ENCODE measurements at places on chromosomes 6 and 20.

DNA sequence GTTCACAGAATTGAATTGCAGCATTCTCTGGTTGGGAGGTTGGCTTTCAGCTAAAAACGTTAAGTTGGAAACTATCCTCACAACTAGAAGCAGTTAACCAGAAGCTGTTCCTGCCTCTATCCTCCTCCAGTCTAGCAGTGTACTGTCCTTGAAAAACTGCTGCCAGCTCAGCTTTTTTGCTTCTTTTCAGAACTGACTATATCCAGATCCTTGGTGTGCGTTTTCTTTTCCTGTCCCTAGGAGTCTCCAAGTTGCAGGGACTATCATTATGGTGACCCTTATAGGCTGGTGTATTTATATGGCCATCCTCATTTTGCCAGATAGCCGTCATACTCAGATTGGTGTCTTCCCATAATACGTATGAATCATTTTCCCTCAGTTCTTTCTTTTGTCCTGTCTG is 5.5 kb downstream of the ITCH start:
- no peak for DNase-seq

- no peak for DNase-seq
Observed at GRCh38 chr6:68711386-68712000, 76.4 kb downstream of the ADGRB3 start.

- no peak for DNase-seq
Observed at GRCh38 chr20:6956056-6956455, 188.6 kb downstream of the BMP2 start.

DNA sequence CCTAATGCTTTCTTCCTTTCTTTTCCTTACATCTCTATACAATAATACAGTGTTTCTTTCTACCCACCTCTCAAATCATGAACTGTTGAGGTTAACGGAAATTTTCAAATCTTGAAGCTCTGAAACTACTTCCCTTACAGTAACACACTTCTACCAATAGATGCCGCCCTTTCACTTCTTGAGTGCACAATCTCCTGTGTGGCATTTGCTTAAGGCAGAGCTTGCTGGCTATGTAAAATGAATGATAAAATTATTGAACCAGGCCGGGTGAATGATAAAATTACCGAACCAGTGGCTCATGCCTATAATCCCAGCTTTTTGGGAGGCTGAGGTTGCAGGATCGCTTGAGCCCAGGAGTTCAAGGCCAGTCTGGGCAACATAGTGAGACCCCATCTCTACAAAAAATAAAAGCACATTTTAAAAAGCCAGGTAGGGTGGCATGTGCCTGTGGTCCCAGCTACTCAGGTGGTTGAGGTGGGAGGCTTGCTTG is 56.8 kb downstream of the KCNS1 start:
- DNase-seq, result peak; percentile 51

DNA sequence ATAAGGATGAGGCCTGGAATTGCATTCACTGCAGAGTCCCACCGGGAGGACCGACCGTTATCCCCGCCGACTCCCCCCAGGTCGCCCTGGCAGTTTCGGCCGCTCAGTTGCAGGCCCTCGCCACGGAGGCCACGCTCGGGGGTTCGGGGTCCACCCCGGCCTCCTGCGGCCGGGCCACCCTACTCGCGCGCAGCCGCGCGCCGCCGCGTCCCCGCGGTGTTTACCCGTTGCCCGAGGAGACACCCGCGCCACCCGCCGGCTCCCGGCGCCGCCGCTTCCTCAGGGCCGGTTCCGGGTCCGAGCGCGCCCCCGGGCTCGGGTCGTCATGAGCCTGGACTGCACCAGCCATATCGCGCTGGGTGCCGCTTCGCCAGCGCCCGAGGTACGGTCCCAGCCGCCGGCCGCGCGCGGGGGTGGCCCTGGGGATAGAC is at the start of gene CCDC170:
Gene CCDC170 (plus strand): TSS at position 214 of the 431 bp plus-strand sequence. CDS start 112 bp downstream, at position 326.
- no peak for DNase-seq

DNA sequence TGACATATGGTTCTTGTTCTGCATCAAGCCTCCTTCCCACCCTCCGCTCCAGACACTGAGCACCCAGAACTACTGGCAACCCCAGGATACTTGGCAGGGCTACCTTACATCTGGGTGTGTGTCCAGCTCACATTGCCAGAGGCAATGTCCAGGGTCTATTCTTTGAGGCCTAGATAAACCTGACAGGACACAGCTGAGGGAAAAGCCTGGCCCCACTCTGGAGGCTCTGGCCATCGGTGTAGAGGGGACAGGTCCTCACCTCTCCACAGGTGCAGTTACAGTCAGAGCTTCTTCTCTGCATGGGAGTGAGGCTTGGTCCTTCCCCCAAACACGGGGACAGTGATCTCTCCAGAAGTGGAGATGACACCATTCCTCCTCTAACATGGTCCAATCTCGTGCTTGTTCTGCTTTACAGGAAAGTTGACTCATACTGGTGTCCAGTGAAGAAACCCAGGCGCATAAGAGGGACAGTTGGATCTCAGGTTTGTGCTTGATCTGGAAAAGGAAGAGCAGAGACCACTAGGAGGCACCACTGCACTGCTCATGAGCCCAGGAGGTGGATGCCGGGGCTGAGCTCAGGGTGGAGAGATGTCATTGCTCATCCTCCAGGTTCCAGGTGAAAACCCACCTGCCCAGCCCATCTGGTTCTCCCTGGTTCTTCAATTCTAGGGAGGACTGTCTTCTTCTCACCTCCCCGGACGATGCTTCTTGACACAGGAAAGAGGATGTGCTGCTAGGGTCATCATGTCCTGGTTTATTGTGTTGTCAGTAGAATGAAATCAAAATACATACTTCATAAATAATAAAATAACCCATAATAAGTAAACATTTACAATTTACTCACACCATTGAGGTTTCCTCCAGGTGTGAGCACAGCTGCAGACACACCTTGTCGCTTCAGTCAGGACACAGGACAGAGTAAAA is 14.7 kb downstream of the HLA-F start:
- peak; percentile 60 for DNase-seq

- no peak for DNase-seq
Observed at GRCh38 chr6:3266170-3266569, 7.4 kb downstream of the PSMG4 start.
